ENCODE measurements at places on chromosomes 4 and X.

- no peak for DNase-seq
Measured at GRCh38 chr4:18020145-18020670, 1.3 kb downstream of the LCORL start.

GRCh38 chrX:84216406-84216805, 28.4 kb upstream of the RPS6KA6 start:
- peak; percentile 5 for DNase-seq

GRCh38 chrX:71622576-71623450, 4.5 kb upstream of the CXCR3 start:
- no peak for DNase-seq

DNA sequence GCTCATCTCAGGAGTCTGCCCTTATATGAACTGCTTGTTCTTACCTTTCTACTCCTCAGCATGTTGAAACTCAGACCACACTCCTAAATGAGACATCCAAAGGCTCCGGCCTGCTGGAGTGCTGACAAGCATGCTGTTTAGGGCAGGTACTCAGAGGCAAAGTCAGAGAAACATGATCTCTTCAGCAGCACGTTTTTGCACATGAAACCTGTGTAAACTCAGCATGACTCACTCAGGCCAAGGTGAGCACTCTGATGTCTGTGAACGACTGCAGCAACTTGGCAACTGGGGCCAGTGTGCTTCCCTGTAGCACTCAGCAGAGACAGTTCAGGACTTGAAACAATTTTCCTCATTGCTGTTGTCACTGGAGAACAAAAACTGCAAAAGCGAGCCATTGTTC, 109.6 kb downstream of the PACRGL start:
- no peak for DNase-seq

GRCh38 chr4:25938787-25939186, 24.8 kb downstream of the SMIM20 start:
- no peak for DNase-seq

GRCh38 chr4:170931321-170931720, 841.6 kb upstream of the AADAT start:
- DNase-seq: no peak

DNA sequence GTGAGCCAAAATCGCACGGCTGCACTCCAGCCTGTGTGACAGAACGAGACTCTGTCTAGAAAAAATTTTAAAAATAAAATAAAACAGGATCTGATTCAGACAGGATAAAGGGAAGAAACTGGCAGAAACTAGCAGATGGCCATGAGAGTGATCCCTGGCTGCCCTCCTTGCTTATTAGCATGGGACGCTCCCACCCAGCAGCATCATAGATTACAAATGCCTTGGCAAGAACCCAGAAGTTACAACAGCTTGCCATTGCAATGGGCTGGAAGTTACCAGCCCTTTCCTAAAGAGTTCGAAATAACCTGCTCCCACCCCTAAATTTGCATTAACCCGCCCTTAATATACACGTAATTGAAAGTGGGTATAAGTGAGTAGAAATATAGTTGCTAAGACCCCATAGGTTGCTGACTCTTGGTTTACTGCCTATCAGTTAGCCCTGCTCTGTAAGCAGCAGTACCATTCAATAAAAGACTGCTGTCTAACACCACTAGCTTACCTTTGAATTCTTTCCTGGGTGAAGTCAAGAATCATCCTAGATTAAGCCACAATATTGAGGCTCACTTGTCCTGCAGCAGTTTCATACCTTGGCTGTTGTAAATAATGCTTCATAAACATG, 9.1 kb upstream of the XAGE2 start:
- no peak for DNase-seq

GRCh38 chr4:99669084-99669483, 11.5 kb upstream of the C4orf54 start:
- DNase-seq: no peak

GRCh38 chr4:106585915-106586349, 217.4 kb upstream of the GIMD1 start:
- no peak for DNase-seq

DNA sequence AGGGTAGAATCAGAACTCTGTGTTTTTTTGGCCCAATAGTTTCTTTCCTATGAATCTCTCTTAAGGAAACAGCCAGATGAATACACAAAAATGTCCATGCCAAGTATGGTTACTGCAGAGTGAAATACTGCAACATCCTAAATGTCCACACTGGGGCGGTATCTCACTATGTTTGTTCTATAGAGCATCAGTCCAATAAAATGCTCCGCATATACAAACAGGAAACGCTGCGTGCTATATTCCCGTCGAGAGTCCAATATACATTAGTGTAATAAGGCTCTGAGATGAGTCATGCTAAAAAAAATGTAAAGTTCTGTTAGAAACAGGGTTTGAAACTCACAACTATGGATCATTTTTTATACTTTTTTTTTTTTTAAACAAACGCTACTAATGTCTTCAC, 72.9 kb upstream of the ENOX2 start:
- DNase-seq: peak; percentile 2

- no peak for DNase-seq
Measured at GRCh38 chr4:26911254-26911653, 50.6 kb downstream of the STIM2 start.

GRCh38 chr4:17066972-17067371, 168.5 kb upstream of the LDB2 start:
- DNase-seq: no peak

- DNase-seq: no peak
Measured at GRCh38 chr4:139525414-139525813, 30.6 kb downstream of the SETD7 start.

GRCh38 chr4:130600706-130601105, 1504.8 kb downstream of the C4orf33 start:
- no peak for DNase-seq

- DNase-seq: peak; percentile 15
Measured at GRCh38 chr4:165384598-165384997, 5.8 kb downstream of the CPE start.

DNA sequence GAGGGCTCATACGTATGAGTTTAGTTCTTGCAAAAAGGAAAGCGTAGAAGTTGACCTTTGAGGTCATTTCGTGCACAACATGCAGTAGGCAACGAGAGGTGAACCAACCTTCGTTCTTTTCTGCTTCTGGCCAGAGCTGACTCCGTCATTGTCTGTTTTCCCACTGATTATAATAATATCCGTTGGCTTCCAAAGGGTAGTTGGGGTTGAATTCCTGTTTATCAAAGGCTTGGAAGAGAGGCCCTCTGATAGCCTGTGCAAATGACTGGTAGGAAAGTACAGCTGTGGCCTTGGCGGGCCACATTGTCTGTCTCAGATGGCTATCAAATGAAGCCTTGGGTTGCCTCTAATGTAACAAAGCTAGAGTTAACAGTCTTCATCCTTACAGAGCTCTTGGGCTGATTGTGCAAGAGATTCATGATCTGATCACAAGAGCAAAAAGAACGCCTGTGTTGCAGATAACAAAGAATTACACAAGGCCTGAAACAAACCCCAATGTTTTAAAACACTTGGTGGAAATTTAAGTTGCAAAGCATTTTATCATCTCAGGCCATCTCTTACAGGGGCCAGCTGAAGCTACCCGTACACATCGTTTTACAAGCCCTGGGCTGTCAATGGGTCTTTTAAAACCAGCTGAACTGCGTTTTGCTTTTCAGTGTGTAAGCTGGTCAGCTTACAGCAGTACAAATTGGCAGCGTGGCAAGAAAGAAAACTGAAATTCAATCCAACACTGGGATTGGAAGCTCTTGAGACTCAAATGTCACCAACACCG, 46.1 kb upstream of the FAM9C start:
- DNase-seq: no peak

GRCh38 chrX:19571711-19572110, 56.4 kb upstream of the MAP3K15 start:
- DNase-seq: no peak

- no peak for DNase-seq
Measured at GRCh38 chr4:19024047-19024446, 1002.5 kb upstream of the LCORL start.

All from NCI-H2081 treated with DMSO at 0.1 percent for 48 hours (cell line).